Neural cell (in vitro differentiated cells): ENCODE measurements at places on chromosomes 7 and 10. TPM values are rescaled to one million over a fixed set of nuclear protein-coding genes. Genes with fewer than 3 reads are reported as not detected.

Gene EGFR
- 0.02 and 0.22 TPM in 2 replicates for polyA plus RNA-seq

Gene INA
- 349 and 379 TPM in 2 replicates for polyA plus RNA-seq

Gene NPFFR1
- 0.07 TPM in 1 of 2 replicates, not detected in the other for polyA plus RNA-seq

Gene MAGI2
- 18.7 and 19.3 TPM in 2 replicates for polyA plus RNA-seq

Gene PAOX
- 2.2 and 3.0 TPM in 2 replicates for polyA plus RNA-seq
